ENCODE measurements at places on chromosomes 3 and 15.

GRCh38 chr15:101504866-101505609, 15.5 kb upstream of the PCSK6 start:
- DNase-seq = no peak

DNA sequence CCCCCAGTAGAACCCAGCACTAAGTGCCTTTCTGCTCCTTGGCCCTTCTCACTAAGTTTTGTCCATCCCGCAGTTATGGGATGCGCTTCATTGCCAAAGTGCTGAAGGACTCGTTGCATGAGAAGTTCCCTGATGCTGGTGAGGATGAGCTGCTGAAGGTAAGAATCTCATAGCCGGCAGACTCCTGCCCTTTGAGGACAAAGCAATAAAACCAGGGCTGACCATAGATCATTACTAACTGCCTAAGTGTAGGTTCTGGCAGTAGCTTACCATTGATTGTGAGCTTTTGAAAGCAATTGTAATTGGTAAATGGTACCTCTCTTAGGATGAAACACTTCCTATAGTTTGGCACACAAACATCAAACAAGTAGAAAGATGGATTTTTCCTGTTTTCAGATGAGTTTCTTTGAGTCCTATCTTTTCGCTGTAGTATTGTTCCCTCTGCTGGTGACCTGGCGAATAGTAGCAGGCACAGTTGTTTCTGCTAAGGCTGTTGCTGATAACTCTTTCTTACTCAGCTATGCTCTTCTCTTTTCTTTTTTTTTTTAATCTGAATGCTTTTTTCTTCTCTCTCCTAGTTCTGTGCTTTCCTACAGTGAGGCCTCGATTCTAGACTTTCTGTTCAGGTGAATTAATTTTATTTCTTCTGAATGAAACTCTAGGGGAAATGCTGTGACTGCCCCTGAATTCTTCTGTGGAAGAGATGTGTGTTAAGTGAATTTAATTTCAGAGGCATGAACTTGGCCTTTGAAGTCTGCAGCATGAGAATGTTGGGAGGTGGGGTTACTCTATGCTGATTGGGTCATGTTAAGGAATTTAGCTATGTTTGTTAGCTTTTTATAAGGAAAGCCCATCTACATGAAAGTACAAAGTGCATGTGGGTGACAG, 47.4 kb upstream of the CRTC3 start:
- DNase-seq = peak; percentile 34

DNA sequence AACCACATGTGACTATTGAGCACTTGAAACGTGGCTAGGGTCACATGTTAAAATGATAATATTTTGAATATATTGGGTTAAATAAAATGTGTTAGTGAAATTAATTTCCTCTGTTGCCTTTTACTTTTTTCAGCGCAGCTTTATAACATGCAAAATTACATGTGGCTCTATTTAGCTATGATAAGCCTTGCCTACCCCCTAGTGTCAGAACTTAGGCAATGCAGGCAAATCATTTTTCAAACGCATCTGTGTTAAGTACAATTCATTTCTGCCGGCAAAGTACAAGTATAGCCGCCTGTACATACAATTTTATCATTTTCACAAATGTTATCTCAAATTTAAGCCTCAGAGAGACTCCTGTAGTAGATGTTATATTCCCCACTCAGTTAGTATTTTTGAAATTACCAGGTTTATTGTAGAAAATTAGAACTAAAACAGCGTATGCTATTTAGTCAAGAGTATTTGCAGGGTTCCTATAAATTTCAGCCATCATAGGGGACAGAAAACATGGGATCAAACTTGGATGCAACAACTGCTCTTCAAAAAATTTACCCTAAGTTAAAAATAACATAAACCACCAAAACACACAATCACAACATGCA, 56.1 kb downstream of the TAFA4 start:
- DNase-seq = peak; percentile 45

DNA sequence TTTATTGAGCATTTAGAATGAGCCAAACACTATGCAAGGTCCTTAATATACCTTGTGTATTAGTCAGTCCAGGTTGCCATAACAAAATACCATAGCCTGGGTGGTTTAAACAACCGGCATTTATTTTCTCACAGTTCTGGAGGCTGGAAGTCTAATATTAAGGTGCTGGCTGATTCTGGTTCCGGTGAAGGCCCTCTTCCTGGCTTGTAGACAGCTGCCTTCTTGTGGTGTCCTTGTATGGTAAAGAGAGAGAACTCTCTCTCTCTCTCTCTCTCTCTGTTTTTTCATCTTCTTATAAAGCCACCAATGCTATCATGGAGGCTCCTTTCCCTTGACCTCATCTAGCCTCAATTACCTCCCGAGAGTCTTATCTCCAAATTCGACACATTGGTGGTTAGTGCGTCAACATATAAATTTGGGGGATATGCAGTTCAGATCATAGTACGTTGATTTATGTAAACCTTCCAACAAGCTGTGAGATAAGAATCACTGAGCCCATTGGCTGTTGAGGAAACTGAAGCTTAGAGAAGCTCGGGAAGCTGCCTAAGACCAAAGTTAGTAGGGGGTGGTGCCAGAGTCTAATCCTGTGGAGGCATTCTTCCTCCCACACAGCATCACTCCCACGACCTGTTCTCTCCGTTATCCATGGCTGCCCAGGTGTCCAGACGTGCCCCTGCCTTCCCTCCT, 298.0 kb upstream of the PROK2 start:
- DNase-seq = no peak

GRCh38 chr3:66983101-66983500, 15.0 kb upstream of the KBTBD8 start:
- DNase-seq = no peak

- no peak for DNase-seq
Observed at GRCh38 chr3:50133283-50133615, 21.9 kb upstream of the SEMA3F start.

GRCh38 chr15:95247071-95247984, 1016.0 kb downstream of the MCTP2 start:
- DNase-seq = peak; percentile 92

DNA sequence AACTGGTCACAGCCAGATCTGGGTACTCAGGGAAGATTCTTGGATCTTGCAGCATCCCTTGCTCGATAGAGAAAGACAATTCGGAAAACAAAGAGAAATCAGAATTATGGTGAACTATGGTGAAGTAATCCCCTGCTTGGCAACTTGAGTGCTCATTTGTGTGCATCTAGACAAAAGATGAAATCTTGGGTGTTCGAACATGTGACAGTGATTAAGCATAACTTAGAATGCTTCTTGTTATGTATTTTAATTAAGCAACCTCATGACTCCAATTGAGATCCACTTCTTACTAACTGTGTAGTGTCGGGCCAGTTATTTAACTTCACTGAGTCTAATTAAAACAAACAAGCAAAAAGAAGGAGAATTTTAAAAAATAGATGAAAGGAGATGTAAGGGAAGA, 56.5 kb downstream of the ZNF385D start:
- DNase-seq = no peak

- DNase-seq = no peak
Observed at GRCh38 chr3:94156626-94157025, 93.8 kb downstream of the NSUN3 start.

GRCh38 chr3:141960731-141961130, 84.3 kb downstream of the ATP1B3 start:
- no peak for DNase-seq

DNA sequence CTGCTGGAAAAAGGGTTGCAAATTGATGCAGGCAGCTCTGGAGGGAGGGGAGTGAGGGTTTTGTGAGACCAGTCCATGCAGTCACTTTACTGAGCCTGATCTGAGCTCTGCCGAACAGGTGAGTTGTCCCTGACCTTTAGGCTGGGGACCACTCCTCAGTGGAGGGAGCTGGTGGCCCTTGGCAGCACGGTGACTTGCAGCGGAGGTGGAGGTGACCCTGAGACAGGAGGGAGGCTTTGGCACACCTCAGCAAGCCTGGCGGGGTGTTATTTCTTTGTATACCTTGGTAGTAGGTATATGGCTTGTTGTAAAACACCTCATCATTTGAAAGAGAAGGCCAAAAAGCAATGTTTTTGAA, 43.5 kb downstream of the FGD5 start:
- DNase-seq = no peak

DNA sequence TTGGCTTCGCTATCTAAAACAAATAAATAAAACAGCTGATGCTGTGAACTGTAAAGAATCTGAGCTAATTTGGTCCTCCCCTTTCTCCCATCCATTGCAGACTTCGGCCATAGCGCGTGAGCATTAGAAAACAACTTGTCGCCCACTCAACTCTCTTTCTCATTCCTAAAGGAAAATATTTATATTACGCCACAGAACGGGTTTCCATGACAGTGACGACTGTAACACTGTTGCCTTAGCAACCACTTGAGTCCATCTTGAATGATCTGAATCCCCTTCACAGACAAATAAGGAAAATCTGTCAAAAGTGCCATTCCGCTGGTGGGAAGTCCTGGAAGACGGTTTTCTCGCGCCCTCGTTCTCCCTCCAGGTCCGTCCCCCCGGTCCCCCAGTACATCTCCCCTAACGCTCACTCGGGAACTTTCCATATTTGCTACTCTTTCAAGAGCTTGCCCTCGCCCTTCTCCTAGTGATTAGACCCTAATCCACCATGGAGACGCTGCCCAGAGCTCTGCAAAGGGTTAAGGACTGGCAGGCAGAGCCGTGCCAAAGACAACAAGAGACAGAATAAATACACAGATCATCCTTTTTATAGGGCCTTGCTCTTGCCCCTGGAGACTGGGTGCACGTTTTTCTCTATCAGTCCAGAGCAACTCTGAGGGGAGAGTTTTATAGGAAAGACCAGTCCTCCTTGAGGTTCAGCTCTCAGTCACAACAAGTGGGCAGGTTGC, 50.5 kb downstream of the CRYGS start:
- DNase-seq = no peak

DNA sequence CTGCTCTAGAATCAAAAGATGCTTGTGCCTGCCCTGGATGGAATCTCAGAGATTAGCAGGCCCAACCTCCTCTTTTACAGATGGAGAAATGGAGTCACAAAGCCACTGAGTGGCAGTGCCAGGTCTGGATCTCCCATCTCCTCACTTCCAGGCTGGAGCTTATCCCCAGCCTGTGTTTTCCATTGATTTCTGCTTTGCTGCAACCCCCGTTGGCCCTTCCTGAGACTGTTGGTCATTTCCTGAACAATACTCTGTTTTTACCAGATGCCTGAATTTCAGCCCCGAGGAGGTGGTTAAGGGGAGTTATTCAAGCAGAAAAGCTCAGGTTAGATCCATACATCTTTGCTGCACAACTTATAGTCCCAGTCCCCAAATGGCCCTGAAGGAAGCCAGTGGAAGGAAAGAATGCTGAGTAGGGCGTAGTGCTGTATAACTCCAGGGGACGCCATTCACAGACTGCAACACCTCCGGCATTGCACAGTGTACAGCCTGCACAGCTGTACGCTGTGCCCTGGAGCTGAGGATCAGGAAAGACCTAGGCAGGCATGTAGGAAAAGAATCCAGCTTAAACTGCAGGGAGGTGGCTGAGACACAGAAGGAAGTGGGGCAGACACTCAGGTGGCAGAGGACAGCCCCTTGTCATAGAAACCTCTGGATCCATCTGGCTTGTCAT, 77.5 kb downstream of the RPLP1 start:
- DNase-seq = no peak

DNA sequence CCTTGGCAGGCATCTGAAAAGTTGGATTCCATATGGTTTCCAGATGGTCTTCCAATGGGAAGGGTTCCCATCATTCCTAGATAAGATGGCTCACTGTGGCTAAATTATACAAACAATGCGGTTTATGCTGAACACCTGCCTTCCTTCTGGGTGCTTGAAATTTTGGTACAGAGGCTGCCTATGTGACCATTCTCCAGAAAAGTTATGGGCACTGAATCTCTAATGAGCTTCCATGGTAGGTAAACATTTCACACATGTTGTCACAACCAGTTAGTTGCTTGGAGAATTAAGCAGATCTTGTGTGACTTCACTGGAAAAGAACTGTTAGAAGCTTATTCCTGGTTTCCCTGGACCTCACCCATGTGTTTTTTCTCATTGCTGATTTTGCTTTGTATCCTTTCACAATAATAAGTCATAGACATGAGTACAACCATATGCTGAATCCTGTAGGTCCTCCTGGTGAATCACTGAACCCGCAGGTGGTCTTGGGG, 30.1 kb downstream of the PLOD2 start:
- DNase-seq = no peak

GRCh38 chr3:116835658-116836057, 126.1 kb downstream of the TUSC7 start:
- no peak for DNase-seq

DNA sequence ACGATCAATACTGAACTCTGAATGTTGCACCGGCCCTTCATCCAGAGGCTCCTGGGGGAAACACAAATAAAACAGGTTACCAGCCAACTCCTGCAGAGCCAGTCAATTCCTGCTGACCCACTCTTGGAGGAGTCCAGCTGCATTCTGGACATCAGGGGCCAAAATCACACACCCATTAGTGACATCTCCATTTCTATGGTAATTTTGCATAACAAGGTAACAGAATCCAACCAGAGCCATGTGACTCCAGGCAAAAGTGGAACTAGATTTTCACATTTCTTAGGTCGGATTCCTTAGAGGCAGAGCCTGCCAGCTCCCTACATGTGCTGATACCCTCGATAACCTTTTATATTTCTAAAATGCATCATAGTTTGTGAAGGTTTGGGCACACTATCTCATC, 119.2 kb upstream of the CTNNB1 start:
- no peak for DNase-seq

DNA sequence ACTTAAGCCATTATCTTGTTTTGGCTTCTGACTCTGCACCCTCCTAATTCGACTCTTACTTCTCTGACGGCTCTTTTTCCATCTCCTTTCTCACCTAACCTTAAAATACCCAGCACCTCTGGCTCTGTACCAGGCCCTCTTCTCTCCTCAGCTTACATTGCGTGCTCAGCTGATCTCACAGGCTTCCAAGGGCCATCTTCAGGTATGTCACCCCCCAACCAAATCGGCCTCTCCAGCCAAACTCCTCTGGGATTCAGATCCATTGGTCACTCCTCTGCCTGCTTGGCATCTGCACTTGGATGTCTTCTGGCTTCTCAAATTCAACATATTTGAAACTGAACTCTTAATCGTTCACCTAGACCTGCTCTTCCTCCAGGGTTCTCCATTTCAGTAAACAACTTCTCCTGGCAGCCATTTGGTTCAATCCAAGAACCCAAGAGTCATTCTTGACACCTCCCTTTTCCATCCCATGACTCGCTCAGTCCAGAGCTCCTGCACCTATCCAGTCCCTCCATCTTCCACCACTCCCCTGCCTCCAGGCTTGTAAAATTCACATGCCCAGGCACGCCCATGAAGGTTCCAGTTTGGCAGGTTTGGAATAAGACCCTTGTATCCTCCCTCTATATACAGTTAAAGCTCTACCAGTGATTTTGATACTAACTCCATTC, 35.2 kb upstream of the SLC41A3 start:
- no peak for DNase-seq

Data from HCT116 (cell line).